ENCODE measurements at places on chromosomes 3 and 15.

- DNase-seq = no peak
These were observed 198.6 kb upstream of the BCL6 start for GRCh38 chr3:187943677-187944389.

- DNase-seq = no peak
These were observed 21.3 kb upstream of the SEC62 start for GRCh38 chr3:169945313-169945712.

DNA sequence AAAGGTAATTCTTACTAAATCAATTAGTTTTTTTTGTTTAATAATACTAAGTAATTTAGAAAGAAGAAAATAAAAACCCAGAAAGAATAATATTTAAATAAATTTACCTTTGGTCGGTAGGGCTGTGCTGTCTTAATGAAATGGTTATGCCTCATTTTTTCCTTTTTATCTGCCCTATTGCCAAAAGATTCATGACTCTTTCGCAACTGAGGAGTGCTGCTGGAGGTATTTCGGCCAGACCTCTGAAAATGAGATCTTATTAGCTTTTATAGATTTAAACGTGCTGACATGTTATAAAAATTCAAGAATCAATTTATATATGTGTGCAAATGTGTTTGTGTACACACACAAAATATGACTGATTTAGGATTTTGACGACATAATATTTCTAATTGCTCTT, 67.1 kb upstream of the USP50 start:
- DNase-seq = no peak

GRCh38 chr3:128835096-128835495, 44.3 kb upstream of the ACAD9 start:
- DNase-seq = no peak

DNA sequence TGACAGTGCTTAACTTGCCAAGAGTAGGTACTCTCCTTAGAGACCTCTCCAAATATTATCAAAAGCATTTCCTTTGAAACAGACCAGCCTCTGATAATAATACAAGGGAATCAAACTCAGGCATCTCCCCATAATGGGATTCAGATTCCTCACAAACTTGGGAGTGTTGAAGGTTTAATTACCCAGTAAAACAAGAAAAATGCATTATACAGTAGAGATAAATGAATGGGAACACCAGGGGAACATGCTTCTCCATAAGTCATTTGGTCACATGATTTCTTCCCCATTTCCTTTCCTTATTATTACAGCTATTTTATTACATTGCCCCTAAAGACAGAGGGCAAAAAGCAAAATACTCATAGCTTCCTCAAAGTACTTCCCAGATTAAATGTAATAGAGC, 325.0 kb upstream of the CDIN1 start:
- no peak for DNase-seq

DNA sequence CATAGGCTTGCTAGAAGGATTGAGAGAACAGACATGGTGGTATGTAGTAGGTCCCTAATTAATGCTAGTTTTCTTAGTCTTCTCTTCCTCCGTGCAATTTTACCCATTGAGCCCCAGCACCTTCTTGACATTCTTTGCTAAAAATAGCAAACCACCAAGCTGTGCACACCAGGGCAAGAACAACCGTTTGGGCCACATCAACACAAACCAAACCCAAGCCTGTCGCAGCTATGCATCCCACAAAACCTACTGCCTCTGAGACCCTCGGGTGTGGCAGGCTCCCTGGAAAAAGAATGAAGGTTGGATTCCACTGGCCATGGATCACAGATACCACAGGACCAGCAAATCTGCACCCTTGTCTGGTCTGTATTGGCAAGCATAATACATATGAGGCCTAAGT, 27.1 kb downstream of the HEG1 start:
- DNase-seq = no peak

- DNase-seq = no peak
These were observed 220.2 kb downstream of the MTHFS start for GRCh38 chr15:79676621-79677020.

DNA sequence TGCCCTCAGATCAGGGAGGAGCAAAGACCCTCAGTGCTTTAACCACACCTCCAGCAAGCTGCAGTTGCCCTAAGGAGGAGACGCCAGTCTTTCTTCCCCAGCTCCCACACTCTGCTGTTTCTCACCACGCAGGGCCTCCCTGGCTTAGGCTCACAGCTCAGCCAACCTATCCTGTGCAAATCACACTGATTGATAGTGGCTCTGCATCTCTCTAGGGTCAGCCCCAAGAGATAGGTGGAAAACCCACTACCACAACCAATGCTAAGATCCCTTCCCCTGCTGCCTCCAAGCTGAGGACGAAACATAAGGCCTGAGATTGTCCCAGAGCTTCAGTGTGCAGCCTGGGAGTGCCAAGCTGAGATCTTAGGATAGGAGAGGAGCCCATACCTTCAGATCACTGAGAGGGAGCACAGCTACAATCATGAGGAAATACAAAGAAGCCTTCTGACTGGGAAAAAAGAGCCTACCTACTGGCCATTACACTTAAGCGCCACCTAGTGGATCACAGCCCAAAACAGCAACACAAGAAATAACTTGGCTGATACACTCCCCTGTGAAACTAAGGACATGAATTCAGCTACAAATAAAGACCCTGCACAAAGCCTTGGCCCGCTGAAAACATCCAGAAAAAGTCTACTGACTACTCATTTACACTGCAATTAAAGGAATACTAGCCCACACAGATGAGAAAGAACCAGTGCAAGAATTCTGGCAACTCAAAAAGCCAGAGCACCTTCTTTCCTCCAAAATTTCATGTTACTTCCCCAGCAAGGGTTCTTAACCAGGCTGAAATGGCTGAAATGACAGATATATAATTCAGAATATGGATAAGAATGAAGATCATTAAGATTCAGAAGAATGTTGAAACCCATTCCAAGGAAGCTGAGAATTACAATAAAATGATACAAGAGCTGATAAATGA, 271.5 kb upstream of the DCBLD2 start:
- DNase-seq = peak; percentile 20

DNA sequence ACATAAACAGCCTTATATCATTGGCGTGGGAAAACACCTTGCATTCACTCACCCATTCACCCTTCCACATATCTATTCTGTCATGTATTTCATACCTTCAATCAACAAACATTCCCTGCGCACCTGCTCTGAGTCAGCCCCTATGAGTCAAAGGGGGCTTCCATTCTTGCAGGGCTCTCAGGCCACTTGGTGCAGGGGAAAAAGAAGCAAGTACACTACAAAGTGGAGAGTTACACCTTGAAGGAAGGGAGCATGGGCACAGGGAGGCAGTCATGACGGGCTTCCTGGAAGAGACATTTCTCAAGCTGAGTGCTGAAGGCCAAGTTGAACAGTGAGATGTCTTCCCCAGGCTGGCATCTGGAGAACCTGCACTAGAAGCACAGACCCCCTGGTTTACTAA, 4.6 kb upstream of the AMOTL2 start:
- DNase-seq = no peak

DNA sequence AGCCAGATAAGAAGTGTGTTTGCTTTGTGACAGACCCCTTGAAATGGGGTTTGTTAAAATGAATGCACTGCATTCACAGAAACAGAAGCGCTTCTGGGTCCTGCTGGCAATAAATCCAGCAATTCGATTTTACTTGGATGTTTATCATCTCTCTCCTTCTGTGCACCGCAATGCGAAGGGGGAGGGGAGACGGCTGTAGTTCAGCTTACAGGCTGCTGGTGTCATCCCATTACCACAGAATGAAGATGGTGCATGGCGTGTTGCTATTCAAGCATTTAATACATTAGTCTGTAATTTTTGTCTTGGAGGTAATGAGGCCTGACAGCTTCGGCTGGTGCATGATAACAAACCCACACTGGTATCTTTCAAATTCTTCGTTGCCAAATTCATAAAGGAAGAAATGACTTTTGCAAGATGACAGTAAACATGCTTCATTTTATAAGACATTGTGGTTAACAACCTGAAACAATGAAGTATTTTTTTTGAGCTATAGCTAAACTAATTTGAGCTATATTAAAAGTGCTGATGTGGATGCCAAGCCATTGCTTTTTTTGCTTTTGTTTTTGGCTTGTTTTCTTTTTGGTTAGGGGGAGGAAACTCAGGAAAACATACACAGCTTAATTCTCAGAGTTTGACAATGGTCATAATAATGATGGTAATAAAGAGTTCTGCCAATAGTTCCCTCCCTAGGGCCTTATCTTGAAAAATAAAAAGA, 418.3 kb downstream of the OTOL1 start:
- DNase-seq = peak; percentile 63

- DNase-seq = no peak
These were observed 17.4 kb downstream of the PGBD4 start for GRCh38 chr15:34119291-34119690.

GRCh38 chr3:187994221-187995042, 159.5 kb upstream of the LPP start:
- no peak for DNase-seq

- no peak for DNase-seq
These were observed 623.5 kb upstream of the TBL1XR1 start for GRCh38 chr3:177820683-177821316.

DNA sequence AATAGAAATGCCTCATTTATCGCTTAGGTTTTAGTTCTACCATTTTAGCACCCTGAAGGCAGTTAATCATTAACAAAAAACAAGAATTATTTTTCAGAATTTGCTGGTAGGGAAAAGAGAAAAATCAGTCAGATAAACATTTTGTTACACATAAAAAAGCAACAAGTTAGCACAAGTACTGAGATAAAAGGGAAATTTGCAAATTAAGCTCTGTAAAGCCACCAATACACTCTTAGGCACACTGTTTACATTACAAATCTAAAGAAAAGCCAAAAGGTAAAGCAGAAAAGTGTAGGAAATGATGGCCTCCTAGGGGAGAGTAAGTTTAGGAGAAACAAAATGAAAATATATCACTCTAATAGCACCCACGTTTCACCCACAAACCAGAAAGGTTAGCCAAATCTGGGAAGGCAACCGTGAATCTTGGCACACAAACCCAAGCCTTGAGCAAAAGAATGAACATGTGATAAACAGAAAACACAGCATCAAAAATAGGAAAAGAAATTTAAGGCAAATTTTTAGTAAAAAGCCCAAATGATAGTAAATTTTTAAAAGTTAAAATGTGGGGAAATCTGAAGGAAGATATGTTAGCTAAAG, 1.6 kb upstream of the SATB1 start:
- no peak for DNase-seq

GRCh38 chr3:133367403-133367802, 32.5 kb upstream of the BFSP2 start:
- no peak for DNase-seq
